Fibroblast of skin of left quadriceps (primary cell): ENCODE measurements at places on chromosomes 7 and 10.

GRCh38 chr10:79941146-79941545 lies 7.8 kb downstream of the SFTPD start:
- no peak for DNase-seq

GRCh38 chr10:117553815-117554172 lies 11.2 kb downstream of the EMX2 start:
- no peak for DNase-seq

GRCh38 chr7:108367946-108368345 lies 88.3 kb downstream of the NRCAM start:
- DNase-seq = no peak

DNA sequence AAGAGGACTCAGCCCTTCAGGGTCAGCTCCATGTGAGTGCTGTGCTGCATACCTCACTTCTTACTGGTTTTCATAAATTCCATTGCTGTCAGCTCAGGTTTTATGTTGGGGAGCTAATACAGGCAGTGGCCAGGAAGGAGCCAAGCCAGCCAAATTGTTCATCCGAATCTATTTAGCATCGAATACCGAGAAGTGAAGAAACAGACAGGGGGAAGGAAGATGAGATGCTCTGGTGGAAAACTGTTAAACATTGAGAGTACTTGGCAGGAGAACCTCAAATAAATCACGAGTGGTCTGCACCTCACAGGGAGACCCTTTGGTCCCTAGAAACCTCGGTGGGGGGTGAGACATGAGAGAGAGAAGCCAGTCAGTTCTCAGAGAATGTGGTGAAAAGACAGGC lies 196.0 kb upstream of the TMEM72 start:
- DNase-seq = peak; percentile 80

DNA sequence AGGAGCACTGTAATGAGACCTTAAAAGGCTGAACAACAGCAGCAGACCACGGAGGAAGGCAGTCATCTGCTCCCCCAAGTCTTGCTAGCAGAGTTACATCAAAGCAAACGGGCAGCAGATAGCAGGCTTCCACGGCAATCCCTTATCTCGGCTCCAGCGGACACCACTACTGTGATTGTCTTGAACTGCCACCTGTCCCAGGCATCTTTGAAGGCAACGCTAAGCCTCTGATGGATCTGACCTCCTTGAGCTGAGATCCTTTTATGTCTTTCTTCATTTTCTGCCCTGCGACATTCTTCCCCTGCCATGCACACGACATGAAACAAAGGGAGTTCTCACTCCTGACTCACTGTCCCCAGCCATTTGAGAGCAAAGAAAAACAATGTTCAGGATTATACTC lies 111.7 kb downstream of the GLI3 start:
- DNase-seq = no peak

- no peak for DNase-seq
Observed at GRCh38 chr7:89780291-89780690, 374.0 kb upstream of the STEAP1 start.

GRCh38 chr7:50353201-50353600 lies 48.7 kb downstream of the IKZF1 start:
- DNase-seq = no peak

- DNase-seq = no peak
Observed at GRCh38 chr10:71475243-71475871, 78.6 kb downstream of the CDH23 start.

GRCh38 chr10:31362023-31362641 lies 43.1 kb downstream of the ZEB1 start:
- DNase-seq = no peak

GRCh38 chr7:95718577-95719410 lies 53.6 kb upstream of the DYNC1I1 start:
- DNase-seq = no peak

DNA sequence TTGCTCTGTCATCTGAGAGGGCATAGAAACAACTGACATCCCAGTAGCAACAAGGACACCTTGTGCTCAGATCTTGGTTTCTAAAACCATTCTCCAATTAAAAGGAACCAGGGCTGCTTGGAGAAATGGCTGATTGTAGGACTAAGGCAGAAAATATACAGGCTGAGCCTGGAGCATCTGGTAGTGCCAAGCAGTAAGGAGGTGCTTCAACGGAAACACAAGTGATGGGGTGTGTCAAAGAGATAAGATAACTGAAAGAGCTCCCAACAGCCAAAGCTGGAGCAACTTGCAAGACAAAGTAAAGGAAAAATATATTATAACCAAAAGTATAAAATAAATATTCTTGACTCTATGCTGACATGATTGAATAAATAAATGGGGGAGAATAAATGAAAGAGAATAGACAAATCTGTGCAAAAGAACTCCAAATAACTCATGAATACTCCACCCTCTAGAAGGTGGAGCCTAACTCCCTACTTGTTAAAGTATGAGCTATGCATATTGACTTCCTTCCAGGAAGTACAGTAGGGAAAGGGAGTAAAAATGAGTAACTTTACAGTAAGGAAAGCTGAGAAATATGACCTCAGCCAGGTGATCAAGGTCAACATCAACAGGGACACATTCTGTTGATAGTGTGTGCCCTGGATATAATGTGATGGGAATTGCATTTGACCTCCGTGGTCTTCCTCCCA lies 162.4 kb downstream of the NOC3L start:
- DNase-seq = no peak

DNA sequence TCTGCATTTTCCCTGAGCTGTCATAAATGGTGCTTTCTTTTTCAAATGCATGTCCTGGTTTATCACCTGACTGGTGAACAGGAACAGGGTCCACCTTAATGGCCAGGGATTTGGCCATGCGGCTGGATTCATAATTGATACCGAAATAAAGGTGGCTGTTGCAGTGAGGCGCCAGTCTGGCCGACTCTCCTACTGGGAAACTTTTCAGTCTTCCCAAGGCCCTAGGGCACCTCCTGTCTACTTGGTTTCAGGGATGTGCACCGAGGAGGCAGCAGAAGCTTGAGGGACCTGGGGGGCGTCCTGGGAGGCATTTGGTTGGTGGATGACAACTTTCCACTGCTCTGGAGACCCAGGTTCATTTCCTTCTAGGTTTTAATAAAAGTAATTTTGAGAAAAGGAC lies 46.4 kb upstream of the FIGNL1 start:
- DNase-seq = no peak

DNA sequence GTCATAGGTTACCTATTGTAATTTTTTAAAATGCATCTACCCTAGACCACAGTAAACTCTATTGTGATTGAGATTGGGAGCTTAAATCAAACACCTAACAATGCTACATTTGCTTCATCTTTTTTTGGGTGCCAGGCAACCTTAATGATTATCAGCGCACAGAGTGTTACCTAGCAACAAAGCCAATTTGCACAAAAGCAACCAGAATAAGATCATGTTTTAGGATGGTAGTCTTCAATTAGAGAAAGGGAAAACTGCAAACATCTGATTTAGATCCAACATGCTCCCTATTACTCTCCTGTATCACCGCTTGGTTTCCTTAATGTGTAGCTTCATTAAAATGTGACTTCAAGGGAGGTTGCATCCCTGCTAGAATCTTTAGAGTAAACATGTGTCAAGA lies 226.9 kb downstream of the ABCA13 start:
- no peak for DNase-seq

DNA sequence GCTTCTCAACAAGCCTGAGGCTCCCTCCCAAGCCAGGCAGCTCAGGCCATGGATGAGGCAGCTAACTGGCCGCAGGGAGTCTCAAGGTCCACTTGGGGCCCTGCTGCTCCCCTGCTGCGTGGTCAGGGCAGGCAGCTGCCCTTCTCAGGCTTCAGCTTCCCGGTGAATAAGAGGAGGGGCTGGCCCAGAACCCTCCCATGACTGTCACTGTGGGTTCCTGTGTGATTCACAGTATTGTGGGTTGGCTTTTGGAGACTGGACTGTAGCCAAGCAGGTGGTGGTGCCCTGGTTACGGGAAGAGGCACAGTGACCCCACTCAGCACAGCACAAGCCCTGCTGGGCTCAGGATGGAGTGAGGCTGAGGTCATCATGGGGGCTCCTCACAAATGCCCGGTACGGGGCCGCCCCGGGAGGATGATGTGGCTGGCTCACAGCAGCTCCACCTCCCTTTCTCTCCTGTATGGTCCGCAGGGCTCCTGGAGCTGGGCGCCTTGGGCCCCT lies 189.8 kb downstream of the HECW1 start:
- peak; percentile 16 for DNase-seq

DNA sequence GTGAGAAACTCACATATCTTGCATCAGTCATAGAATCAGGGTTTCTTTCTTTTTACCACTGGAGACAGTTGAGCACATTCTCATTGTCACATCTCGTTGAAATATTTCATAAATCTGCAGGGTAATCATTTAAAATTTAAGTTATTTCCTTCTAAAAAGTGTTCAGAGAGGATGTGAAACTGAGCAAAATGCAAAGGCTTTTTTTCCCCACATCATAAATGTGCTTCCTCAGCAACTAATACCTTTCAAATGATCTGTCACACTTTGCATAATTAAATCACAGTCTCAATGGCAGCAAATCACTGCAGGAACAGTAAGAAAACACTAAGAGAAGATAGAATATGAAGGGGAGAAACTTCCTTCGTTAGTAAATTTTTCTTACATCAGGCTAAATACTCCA lies 187.5 kb downstream of the EVX1 start:
- DNase-seq = no peak

DNA sequence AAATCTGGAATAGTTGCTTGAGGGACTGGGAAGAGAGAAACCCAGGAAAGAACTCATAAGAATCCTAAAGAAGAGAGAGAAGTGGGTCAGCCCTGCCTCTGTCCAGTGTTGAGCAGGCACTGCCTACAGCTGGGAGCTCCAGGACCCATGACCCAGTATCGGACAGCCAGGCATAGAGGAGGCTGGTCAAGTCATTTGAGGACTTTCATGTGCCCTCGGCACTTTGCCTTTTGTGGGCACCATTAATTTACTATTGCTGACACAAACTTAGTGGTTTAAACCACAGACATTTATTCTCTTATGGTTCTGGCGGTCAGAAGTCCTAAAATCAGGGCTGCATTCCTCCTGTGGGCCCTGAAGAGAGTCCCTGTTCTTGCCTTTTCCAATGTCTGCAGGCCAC lies 60.3 kb downstream of the CPXM2 start:
- no peak for DNase-seq

DNA sequence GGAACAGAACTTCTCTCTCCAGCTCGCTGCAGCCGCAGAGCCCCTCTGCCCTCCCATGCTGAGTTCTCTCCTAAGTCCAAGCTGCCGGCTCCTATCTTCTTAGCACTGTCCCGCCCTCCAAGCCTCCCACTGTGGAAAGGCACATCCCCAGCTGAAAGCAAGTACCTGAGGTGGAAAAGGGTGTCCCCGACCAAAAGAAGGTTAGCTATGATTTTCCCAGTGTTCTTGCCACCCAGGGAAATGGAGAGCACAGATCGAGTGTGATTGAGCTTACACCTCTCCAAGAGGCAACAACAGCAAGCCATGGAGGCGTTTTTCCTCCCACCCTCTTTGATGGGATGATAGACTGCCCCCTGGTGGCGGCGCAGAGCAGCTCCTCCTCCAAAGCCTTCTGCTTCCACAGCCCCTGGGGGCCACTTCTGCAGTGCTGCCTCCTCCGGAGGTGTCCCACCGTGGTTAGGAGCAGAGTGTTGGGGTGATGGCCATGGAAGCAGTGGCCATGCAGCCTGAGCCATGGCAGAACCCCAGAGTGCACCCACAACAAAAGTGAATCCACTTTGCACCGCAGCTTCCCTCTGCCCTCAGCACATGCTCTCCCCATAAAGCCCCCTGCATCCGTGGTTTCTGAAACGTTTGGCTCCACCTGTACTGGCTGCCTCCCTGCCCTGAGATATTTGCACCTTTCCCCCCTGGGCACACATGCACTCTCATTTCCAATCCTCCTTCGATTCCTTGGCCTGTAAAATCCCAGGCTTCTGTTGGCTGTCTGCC lies 143.1 kb upstream of the STK17A start:
- no peak for DNase-seq
